ENCODE measurements at places on chromosomes 6 and 20.

DNA sequence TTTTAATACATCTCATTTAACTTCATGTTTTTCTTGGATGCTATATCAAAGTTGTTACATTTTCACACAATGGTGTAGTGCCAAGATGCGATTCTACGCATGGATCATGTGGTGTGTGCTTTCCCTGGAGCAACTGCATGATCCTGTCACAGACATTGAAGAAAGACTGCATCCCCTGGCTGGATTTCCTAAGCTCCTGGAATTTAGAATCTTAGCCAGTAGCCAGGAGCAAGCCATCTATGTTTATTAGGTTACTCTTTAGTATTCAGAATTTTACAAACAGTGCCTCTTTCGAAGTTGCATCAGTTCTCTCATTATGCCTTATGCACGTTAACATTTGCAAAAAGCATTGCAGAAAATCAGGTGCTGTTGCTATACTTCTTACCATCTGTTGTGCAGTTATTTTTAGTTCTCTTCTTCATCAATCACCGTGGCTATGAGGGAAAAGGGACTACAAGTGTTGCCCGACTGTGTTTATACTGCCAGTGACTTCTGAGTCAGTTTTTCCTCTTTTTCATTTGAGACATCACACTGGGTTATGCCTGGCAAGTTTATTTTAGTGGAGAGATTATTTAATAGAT lies 584.2 kb downstream of the BCKDHB start:
- DNase-seq: no peak

GRCh38 chr6:111721753-111722154 lies 116.1 kb upstream of the TRAF3IP2 start:
- no peak for DNase-seq

DNA sequence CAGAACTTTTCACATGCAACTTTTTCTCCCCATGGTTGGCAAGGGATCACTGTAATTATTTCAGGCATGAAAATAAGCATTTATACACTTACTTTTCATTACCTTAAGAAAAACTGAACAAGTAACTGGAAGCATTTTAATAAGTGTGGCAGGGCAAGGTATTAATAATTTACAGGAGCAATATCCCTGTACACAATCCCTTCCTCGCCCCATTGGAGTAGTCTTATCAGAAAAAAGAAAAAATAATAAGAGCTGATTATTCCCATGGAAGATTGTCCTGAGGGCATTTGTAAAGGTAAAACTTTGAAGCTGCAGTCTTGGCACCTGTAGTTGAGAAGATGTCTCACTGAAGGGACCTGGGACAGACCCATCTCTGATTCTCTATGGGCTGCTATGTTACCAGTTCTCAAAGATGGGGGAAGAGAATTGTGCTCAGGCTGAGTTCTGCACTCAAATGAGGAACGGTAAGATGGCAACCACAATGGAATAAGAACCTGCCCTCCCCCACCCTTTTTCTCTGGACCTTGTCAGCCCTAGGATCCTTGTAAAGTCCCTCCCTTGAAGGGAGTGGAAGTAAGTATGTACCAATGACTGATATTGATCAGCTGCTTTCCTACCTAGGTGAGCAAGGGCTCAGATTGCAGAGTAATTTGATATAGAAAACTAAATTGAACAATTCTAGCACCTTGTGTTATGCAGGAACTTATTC lies 70.0 kb upstream of the AHI1 start:
- DNase-seq: no peak

GRCh38 chr6:79196912-79197311 lies 37.6 kb downstream of the HMGN3 start:
- DNase-seq: no peak

GRCh38 chr6:161316531-161316930 lies 42.7 kb upstream of the AGPAT4 start:
- DNase-seq: no peak

DNA sequence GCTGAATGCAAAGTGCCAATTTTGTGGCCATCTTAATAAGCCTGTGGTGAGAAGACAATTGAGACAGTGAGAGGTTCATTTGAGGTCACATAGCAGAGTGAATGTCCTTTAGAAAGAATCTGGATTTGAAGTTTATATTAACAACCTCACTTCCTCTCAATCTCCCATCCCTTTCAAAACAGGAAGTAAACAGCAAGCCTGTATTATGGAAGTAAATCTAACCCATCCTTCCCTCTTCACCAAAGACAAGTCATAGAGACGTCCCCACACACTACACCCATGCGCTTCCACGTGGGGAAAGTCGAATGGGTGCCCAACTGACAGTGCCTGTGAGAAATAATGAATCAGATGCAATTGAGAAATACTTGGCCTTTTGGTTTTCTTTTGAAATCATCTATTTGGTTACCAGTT lies 28.8 kb upstream of the CCND3 start:
- DNase-seq: no peak

DNA sequence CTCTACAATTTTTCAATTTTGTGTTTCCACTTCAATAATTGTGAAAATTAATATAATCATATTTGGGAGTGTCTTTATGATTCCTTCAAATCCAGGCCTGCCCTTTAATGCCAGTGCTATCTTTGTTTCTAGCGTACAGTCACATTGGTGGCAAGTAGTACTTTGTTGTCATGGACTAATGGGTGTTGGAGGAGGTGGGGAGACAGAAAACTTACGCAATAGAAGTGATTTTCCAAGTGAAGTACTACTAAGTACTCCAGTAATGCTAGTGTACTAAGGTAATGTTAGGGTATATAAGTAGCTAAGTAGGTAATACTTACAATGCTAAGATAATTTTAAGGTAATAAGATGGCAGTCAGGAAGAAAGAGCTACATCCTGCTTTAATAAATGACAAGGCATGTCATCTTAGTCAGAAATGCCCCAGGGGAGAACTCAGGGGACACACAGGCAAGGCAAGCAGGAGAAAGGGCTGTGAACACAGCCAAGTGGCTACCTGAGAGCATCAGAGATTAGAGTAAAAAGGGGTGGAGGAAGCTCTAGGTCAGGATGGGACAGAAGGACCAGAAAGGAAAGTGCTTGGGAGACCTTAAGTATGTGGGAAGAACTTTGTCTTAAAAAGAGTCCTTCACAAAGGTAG lies 217.2 kb upstream of the PRDM1 start:
- DNase-seq: no peak

- no peak for DNase-seq
Observed at GRCh38 chr6:130625825-130626527, 201.2 kb upstream of the SMLR1 start.

All from left renal pelvis (tissue), 4 donors.